ENCODE measurements at places on chromosomes 16 and 17.

GRCh38 chr16:3787924-3788661, 70.8 kb upstream of the TRAP1 start:
- no peak for DNase-seq

DNA sequence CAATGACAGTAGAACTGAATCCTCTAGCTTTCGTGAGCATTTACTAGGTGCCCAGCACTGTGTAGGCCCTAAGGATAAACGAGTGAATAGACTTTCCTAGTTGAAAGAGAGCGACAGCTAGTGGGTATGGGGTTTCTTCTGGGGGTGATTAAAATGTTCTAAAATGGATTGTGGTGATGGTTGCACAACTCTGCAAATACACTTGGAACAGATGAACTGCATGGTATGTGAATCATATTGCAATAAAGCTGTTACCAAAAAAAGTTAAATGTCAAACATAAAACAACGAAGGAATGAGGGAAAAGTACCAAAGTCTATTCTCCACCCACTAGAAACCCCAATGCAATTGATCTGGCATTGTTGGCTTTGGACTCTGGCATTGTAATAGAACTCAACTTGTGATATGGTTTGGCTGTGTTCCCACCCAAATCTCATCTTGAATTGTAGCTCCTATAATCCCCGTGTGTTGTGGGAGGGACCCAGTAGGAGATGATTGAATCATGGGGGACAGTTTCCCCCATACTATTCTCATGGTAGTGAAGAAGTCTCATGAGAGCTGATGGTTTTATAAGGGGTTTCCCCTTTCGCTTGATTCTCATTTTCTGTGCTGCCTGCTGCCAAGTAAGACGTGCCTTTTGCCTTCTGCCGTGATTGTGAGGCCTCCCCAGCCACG, 70.5 kb downstream of the MARF1 start:
- no peak for DNase-seq

DNA sequence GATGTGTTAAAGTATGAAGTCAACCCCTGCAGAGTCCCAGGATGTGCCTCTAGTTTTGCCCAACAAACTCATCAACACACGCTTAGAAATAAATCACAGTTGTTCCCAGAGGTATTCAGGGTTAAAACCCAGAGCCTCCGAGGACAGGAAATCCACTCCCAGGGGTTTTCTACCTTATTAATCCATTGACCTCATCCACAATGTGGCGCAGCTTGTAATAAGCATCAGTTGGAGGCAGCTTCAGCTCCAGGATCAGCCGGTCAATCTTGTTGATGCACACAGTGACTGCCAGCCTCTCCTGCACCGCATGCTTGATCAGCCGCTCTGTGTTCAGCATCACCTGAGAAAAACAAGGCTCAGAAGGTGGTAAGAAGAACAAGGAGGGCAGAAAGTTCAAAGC, 23.5 kb downstream of the EFTUD2 start:
- DNase-seq = no peak

DNA sequence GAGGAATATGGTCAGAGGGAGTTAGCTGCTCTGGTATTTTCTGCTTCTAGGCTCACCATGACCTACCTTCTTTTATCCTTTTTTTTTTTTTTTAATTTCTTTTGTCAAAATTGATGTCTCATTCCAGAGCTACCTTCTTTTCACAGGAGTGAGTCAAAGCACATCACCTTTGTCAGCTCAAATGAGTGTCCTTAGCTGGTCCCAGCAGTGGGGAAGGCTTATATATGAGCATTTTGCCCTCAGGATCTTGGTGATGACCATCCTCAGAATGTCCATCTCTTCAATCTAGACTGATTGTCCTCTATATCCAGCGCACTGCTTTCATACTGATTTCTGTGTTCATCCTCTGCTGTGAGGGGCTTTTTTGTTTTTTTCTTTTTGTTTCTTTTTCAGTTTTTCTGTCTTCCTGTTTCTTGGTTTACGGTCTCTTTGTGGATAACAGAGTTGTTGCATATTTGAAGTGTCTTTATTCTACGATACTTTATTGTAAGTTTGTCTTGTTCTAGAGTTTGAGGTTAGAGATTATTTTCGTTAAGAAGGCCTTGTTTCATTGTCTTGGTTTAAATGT, 24.9 kb downstream of the CBFB start:
- DNase-seq = no peak

DNA sequence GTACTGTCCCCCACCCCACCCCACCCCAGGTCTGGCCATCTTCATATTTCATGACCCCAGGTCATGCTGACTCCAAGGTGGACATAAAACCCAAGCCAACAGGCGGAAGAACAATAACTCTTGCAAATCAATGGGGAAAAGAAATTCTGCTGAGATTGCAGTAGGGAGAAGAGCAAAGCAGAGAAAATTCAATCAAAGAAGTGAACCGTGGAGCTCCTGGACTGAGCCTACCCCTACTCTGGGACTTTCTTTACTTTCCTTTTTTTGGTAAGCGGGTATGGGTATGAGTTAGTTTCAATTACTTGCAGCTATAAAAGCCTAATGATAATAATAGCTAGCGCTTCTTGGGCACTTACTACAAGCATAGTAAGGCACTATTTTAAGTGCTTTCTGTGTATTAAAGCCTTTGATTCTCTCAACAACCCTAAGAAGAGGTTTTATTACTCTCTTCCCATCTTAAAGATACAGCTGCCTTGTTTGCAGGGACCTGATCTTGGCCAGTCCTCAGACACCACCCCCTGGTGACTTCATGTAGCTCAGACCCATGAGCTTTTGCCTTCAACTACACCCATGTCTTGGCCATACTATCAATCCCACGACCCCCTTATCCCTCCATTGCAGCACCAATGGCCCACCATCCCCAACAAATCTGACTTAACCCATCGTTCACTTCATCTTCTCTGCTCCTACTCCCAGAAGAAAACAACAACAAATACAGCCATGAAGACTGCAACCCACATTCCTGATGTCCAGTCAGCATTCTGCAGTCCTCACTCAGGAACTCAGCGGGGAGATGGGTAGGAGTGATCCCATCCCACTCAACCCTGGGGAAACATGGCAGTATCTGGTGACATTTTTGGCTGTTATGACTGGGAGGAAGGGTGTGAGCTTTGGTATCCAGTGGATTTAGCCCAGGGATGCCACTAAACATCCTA, 4.4 kb downstream of the GGA2 start:
- DNase-seq = no peak
